Peyer's patch (tissue), 4 donors: ENCODE measurements at places on chromosomes 6 and 20. TPM values are rescaled to one million over a fixed set of nuclear protein-coding genes. Genes with fewer than 3 reads are reported as not detected.
A peak's percentile ranks its signal among the peaks of the same experiment; 100 is the strongest.

ADA gene
- 25.6 TPM for total RNA-seq

GRCh38 chr6:127606131-127606562 lies 29.2 kb downstream of the C6orf58 start:
- H3K4me1 ChIP-seq: no peaks in the 10 kb centered on the region
- no peak for DNase-seq
- H3K27ac ChIP-seq: no peak overlapping the region
- H3K4me3 ChIP-seq: no peak overlapping the region

RPL7L1 gene
- 52.8 TPM for total RNA-seq

DNA sequence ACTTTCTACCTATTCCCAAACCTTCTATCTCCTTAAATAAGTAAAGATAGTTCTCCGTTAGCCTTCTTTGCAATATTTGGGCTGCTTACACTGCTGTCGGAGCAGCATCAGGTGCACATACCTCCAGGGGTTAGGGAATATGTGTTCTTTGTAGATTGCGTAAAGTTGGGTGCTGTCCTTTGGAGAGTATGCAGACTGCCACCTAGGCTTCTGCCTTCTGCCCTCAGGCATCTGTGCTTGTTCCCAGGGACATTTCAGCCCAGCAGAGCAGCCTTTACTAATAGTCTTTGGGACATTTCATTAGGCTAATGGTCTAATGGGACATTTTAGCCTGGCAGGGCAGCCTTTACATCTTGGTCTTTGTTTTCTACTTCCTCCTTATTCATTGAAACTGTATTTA lies 260.6 kb downstream of the TPBG start:
- H3K36me3 ChIP-seq: no peaks in the 10 kb centered on the region
- H3K4me3 ChIP-seq: no peak overlapping the region

COL21A1 gene
- not detected for total RNA-seq

DNA sequence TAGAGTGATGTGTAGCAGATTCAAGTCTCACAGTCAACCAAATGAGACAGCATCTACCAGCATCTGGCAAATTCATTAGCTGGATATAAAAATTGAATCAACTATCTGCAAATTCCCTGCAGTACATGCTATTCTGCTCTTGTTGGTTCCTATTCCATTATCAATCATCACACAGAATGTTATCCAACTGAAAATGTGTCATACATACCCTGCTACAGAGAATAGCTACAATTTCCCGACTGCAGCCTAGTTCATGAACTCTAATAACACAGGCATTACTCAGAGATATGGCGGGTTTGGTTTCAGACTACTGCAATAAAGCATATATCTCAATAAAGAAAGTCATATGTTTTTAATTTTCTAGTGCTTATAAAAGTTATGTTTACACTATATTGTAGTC lies 78.4 kb downstream of the AHI1 start:
- no peak overlapping the region for H3K27ac ChIP-seq
- DNase-seq: no peak
- no peak overlapping the region for H3K4me3 ChIP-seq
- H3K36me3 ChIP-seq: no peaks in the 10 kb centered on the region
- no peaks in the 10 kb centered on the region for H3K27me3 ChIP-seq

DNA sequence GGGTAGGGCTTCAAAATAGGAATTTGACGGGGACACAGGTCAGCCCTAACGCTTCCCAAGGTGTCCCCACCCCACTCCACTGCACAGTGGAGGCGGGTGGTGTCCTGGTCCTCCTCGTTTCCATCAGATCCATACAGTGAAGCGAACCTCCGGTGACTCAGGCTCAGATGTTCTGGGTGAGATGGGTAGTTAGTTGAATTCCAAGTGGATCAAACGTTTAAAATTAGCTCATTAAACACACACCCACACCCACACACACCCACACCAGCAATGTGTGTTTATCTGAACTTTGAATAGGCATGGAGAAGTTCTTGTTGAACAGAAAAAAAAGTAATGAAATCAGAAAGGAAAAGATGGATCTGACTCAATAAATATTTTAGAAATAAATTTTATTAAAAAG lies 58.9 kb downstream of the CDH4 start:
- H3K27me3 ChIP-seq: no peaks in the 10 kb centered on the region
- peak; percentile 20 for DNase-seq
- H3K4me3 ChIP-seq: no peak overlapping the region
- H3K36me3 ChIP-seq: no peaks in the 10 kb centered on the region
- H3K4me1 ChIP-seq: no peaks in the 10 kb centered on the region

PHACTR1 gene
- total RNA-seq: 0.35 TPM

GGT7 gene
- 31.7 TPM for total RNA-seq

GRCh38 chr20:12627485-12627884 lies 381.3 kb upstream of the SPTLC3 start:
- no peak for DNase-seq
- H3K4me1 ChIP-seq: no peaks in the 10 kb centered on the region
- H3K36me3 ChIP-seq: no peaks in the 10 kb centered on the region
- H3K27ac ChIP-seq: no peak overlapping the region
- H3K4me3 ChIP-seq: no peak overlapping the region

GRCh38 chr6:148972481-148972880 lies 225.7 kb downstream of the UST start:
- no peaks in the 10 kb centered on the region for H3K4me1 ChIP-seq
- no peaks in the 10 kb centered on the region for H3K36me3 ChIP-seq
- no peaks in the 10 kb centered on the region for H3K27me3 ChIP-seq
- H3K4me3 ChIP-seq: no peak overlapping the region
- no peak overlapping the region for H3K27ac ChIP-seq
